CD4-positive, alpha-beta T cell treated with Interleukin-17A for 1 hour (primary cell): ENCODE measurements at places on chromosomes 1 and 21.

- DNase-seq, result no peak
These were observed 77.8 kb downstream of the SLC44A5 start for GRCh38 chr1:75533085-75533484.

DNA sequence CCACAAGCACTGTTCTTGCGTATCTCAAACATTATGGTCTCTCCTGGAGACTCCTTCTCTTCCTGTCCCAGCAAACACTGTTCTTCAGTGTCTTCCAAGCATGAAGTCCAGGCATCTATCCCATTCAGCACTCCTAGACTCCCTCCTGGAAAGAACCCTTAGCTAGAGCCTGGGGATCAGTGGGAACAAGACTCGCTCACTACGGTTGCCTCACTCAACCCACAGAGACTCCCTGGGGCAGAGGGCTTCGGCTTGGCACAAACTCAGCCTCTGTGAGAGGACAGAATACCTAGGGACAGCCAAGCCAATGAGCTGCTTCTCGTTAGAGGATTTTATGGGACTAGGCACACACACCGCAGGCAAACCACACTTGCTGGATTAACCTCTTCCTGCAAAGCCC, 86.5 kb upstream of the IPO9 start:
- DNase-seq, result no peak

- DNase-seq, result no peak
These were observed 95.6 kb downstream of the PAPPA2 start for GRCh38 chr1:176558561-176558960.

DNA sequence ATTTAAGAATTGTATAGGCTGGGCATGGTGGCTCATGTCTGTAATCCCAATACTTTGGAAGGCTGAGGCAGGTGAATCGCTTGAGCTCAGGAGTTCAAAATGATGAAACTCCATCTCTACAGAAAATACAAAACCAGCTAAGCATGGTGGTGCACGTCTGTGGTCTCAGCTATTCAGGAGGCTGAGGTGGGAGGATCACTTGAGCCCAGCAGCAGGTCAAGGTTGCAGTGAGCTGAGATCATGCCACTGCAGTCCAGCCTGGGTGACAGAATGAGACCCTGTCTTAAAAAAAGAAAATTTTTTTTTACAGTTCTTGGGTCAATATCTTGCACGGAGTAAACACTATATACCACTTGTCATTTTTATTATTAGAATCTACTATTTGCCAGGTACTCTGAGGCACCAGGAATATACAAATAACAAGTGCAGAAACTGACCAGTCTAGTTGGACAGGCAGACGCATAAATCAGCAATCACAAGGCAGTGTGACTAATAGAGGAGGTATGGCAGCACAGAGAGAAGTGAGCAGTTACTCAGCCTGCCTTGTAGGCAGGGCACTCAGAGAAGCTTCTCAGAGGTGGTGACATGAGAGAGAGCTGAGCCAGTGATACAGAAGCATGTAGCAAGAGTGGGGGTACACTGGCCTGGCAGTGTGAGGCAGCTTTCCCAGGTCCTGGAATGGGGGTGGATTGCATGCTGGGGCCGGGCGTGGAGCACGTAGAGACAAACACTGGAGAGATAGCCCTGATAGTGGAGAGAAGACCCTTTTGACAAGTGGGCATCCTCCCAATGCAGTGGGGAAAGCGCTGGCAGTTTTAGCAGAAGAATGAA, 8.0 kb downstream of the PHLDA3 start:
- no peak for DNase-seq

DNA sequence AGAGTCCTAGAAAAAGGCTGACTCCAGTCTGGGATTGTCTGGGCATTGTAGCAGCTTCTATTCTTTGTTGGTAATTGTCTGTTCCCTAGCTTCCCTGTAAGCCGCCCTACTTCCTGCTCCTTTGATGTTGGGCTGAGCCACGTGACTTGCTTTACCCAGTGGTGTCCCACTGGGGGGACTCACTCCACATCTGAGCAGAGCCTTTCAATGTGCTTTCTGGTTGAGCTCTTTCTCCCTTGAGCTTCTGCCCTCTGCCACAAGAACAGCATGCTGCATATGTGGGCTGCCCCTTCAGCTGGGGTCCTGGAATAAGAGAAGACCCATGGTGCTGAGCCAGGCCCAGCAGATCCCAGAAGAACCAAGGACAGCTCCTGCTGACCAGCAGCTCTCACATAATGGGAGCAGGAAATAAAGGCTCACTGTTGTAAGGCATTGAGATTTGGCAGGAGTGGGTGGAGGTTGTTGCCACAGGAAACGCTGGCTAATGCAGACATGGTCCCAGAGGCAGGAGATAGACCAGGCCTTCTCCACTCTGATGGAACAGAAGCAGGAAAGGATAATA, 276.3 kb upstream of the GJB5 start:
- no peak for DNase-seq

GRCh38 chr1:221204055-221204833, 325.0 kb downstream of the HLX start:
- no peak for DNase-seq

DNA sequence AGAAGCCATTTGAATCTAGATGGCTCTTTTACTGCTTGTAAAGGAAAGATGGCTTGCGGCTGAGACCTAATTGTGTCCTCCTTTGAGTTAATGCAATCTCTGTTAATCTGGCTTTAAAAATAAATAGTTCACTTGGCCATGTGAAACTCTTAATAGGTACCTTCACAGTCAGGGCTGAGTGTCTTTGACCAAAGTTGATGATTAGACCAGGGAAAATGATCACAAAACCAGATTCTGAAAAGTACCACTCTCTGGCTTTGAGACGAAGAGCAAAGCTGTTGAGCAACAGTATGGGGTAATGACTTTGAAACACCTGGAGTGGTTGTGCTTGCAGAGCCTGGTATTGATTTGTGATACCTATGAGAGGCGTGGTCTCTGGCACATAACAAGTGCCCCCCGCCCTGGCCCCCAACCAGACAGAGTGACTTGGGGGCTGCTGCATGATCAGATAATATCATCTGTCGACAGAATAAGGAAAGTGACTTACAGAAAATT, 4.7 kb downstream of the HUNK start:
- no peak for DNase-seq

- no peak for DNase-seq
These were observed 40.2 kb upstream of the SOX13 start for GRCh38 chr1:204032642-204033235.

- DNase-seq, result no peak
These were observed 24.5 kb upstream of the TBX19 start for GRCh38 chr1:168256164-168256563.
